ENCODE measurements at places on chromosomes 5 and 9. TPM values are rescaled to one million over a fixed set of nuclear protein-coding genes. Genes with fewer than 3 reads are reported as not detected.

Gene SLC1A3
- 50.9 TPM for total RNA-seq

DNA sequence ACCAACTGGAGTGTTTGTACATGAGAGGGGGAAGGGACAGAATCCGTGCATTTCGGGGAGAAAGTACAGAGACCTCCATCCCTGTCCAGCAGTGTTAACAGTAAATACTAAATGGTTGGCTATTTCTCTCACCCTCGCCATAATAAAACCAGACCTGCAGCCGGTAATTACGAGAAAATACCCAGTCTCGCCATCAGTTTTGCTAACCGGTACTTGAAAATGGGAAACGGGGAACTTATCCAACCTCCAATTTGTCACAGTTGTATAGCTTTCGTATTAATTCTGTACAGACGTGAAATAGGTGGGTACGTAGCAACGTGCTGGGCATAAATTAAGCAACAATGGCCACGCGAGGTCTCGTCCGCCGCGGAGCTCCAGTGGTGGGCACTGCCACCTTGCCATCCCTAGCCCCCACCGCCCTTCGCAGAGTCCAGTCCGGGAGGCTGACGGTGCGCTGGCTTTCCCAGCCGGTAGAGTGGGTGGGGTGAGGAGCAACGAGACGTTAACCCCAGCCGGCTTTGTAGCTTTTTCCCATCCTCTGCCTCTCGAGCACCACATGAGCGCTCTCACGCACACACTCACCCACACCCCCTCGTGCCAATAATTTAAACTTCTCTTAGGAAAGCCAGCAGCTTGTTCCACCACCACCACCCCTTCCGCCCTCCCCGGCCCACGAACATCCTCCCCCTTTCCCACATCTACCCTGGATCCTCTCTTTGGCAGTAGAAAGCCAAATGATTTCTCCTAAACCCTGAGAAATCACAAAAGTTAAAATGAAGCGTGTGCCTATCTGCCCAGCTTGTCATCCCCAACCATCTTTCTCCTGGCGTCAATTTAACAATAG, 1.8 kb downstream of the ELAVL2 start:
- DNase-seq: no peak

- DNase-seq: no peak
Measured at GRCh38 chr5:143057580-143057999, 287.4 kb downstream of the ARHGAP26 start.

GRCh38 chr5:54309276-54309675, 1.1 kb downstream of the ARL15 start:
- no peak for DNase-seq

DNA sequence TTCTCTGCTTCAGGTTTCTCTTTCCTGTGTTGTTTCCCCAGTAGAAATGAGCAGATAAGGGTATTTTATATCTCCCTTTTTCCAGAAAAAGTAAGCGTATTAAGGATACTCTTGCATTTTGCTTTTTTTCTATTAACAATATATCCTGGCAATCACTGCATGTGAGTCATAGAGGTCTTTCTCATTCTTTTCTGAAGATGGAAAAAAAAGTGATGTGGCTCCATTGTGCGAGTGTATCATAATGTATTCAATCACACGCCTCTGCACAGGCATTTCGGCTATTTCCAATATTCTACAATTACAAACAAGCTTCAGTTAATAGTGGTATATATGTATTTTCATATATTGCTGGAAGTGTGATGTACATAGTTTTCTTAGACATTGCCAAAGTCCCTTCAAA, 155.9 kb downstream of the MED27 start:
- DNase-seq: no peak

Gene LRRC70
- 2.1 TPM for total RNA-seq

- DNase-seq: peak; percentile 62
Measured at GRCh38 chr5:132422720-132423437, 53.4 kb downstream of the SLC22A5 start.

- DNase-seq: no peak
Measured at GRCh38 chr9:133408042-133408441, 9.8 kb downstream of the REXO4 start.
